Activated CD4-positive, alpha-beta T cell treated with anti-CD3 and anti-CD28 coated beads, Interleukin-2, amount 10 ng/mL, durations not matched to agents 7 days and 5 days (primary cell): ENCODE measurements at places on chromosomes 4 and X.

DNA sequence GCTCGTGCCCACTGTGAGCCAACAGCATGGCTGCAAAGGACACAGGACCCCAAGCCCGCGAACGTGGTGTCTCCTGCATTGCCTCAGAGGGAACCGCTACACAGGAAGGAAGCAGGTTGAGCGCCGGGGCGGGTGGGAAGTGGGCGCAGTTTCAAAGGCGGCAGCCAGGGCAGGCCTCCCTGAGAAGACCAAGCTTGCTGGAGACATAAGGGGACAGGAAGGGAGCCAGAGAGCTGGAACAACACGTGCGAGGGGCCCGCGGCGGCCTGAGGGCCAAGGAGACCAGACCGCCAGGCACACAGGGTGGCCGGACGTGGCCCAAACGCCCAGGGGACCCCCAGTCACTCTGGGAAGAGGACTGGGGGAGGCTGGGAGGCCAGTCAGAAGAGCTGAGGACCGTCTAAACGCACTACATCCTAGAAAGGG, 32.0 kb downstream of the CTBP1 start:
- peak; percentile 80 for DNase-seq

DNA sequence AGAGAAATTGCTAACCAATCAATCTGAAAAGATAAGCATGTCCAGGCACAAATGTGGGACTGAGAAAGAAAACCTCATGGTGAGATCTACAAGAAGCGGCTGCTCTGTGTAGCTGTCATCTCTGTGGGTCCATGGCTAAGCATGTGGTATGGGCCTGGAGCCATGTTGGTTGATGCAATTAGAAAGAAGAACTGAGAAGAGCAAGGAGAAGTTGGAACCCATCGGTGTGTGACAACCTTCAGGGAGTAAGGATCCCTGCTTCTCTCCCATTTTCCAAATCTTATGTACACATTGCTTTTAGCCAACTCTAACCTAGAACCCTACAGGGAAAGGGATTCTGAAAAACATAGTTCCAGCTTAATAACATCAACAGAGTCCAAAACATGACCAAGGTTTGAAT, 890.2 kb downstream of the FSTL5 start:
- DNase-seq: no peak

DNA sequence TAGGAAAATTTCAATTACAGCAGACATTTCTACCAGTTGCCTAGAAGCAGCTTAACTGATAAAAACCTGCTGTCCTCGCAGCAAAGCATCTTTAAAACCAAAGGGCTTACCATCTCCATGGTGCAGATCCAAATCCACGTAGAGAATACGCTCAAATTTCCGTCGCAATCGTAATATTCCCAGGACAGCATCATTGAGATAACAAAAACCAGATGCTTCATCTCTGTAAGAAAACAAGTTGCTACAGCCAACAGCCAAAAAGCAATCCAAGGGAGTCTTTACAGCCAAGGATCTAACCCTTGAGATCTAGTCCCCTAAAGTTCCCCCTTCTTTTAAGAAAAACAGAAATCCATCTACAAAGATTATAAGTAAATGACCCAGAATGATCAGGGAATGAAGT, 77.6 kb downstream of the HDAC8 start:
- no peak for DNase-seq

GRCh38 chr4:139154538-139154937, 22.5 kb downstream of the ELF2 start:
- DNase-seq: no peak

DNA sequence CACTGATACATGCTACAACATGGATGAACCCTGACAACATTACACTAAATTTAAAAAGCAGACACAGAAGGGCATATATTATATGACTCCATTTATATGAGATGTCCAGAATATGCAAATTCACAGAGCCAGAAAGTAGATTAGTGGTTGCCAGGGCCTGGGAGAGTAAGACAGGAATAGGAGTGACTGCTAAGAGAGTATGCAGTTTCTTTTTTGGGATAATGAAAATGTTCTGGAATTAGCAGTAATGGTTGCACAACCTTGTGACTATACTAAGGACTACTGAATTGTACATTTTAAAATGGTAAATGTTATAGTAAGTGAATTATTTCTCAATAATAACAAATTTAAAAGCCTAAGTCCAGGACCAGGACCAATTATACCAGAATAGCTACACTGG, 29.5 kb upstream of the NUP54 start:
- DNase-seq: no peak
